Mesothelial cell of epicardium (in vitro differentiated cells): ENCODE measurements at places on chromosomes 2 and 18. TPM values are rescaled to one million over a fixed set of nuclear protein-coding genes. Genes with fewer than 3 reads are reported as not detected.

POU3F3 gene
- total RNA-seq: not detected in 3 replicates

AMMECR1L gene
- total RNA-seq: 23.1 to 24.6 TPM (median 24.1 TPM) in 3 replicates

IL1R1 gene
- 10.8 to 13.6 TPM (median 13.3 TPM) in 3 replicates for total RNA-seq

DSG1 gene
- total RNA-seq: 0.07 to 0.18 TPM (median 0.09 TPM) in 3 replicates

GRCh38 chr2:69216535-69217332 lies 170.3 kb downstream of the GFPT1 start:
- peaks cover 17% of the 10 kb centered on the region for H3K36me3 ChIP-seq
- no peak for DNase-seq
- H3K27ac ChIP-seq: peak overlapping the region; percentile 44
- H3K4me1 ChIP-seq: peaks cover 23% of the 10 kb centered on the region
- no peaks in the 10 kb centered on the region for H3K27me3 ChIP-seq
- H3K4me3 ChIP-seq: no peak overlapping the region

DNA sequence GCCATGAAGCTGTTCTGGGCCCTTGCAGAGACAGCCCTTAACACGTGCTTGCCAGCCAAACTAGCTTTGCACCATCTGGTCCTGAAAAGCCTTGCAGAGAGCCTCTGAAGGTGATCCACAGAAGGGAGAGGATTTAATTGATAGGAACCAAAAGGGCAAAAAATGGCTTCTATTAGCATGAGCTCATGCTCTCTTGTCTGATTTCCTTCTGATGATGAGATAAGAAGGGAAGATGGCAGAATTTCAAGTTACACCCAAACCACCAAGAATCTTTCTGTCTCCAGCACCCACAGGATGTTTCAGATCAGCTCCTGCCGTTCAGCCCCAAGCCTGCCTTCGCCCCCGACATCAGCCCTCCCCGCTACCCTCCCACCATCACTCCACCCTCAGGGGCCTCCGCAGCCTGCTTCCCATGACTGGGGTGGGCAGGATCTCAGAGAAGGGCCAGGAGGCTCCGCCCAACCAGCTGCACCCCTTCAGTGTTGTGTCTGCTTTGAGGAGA lies 23.4 kb upstream of the GLI2 start:
- peaks cover 17% of the 10 kb centered on the region for H3K4me1 ChIP-seq
- H3K4me3 ChIP-seq: no peak overlapping the region
- H3K27me3 ChIP-seq: peaks cover 42% of the 10 kb centered on the region
- no peaks in the 10 kb centered on the region for H3K36me3 ChIP-seq
- H3K27ac ChIP-seq: no peak overlapping the region
- DNase-seq: no peak

MARCO gene
- 0.22 to 0.41 TPM (median 0.33 TPM) in 3 replicates for total RNA-seq

MOGAT1 gene
- total RNA-seq: not detected in 3 replicates

DNA sequence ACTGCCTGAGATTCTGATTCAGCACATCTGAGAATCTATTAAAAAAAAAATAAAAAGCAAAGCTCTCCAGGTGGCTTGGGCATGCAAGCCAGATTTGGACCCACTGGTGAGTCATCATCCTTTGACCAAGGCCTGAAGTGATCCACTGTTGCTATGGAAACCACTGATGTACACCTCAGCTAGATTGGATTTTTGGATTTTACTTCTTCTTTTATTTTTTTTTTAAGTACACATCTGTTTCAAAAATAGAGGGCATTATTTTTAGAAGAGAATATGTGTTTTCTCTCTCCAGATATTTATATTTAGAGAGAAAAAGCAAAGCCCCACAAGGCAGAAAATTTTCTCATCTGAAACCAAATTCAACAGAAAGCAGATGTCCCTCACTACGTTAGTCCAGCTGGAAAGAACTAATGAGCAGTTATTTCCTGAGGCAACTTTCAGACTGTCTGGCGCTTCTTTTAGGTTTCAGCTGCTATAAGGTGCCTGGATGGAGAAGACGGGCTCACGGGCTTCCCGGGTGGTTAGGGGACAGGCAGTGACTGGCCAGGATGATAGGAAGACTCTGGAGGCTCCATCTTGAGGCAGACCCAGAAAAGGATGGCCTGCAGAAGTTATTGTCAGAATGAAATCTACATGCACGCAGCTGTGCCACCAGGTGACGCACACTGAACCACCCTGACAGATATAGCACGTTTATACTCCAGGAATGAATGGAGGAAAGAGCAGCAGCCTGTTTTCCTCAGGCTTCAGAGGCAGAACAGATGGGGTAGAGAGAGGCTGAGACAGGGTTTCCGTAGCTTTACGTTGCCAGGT lies 50.5 kb downstream of the MRPL35 start:
- peak overlapping the region; percentile 61 for H3K27ac ChIP-seq
- H3K4me3 ChIP-seq: no peak overlapping the region
- DNase-seq: no peak
- peaks cover 23% of the 10 kb centered on the region for H3K4me1 ChIP-seq

DNA sequence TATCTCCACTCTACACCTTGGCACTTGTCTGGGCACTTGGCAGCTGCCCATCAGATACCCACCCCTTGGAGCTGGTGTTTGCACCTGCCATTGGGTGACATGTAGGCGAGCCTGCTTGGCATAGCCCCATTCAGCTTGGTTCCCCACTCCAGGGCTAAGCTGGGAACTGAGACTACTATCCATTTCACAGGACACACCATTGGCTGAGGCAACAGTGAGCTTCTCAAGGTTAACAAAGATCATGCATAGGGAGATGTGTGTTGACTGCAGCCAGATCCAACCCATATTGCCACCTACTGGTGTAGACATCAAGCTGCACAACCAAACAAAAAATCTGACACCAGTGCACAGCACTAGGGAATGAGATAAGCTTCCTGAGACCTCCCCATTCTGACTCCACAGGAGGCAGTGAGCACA lies 1389.8 kb upstream of the TMEFF2 start:
- H3K27ac ChIP-seq: no peak overlapping the region
- H3K4me1 ChIP-seq: peaks cover 9% of the 10 kb centered on the region
- peaks cover 6% of the 10 kb centered on the region for H3K36me3 ChIP-seq
- H3K4me3 ChIP-seq: no peak overlapping the region
- no peaks in the 10 kb centered on the region for H3K27me3 ChIP-seq
- DNase-seq: no peak

DNA sequence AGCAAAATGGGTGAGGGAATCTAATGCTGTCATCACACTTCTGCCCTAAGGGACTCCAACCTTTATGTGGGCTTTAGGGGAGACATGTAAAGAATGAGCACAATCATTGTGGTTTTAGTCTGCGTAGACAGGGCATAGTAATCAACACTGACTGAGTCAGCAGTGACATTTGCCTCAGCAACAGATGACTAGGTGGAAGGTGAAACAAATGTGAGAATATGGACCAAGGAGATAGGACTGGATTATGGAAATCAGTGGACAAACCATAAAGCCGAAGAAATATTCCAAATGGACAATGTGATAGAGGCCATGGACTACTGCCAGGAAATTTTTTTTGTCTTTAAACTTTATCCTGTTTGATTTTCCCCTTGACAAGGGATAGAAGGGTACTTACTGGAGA lies 83.9 kb downstream of the PDK1 start:
- H3K27ac ChIP-seq: no peak overlapping the region
- peaks cover 4% of the 10 kb centered on the region for H3K27me3 ChIP-seq
- peaks cover 15% of the 10 kb centered on the region for H3K4me1 ChIP-seq

DNA sequence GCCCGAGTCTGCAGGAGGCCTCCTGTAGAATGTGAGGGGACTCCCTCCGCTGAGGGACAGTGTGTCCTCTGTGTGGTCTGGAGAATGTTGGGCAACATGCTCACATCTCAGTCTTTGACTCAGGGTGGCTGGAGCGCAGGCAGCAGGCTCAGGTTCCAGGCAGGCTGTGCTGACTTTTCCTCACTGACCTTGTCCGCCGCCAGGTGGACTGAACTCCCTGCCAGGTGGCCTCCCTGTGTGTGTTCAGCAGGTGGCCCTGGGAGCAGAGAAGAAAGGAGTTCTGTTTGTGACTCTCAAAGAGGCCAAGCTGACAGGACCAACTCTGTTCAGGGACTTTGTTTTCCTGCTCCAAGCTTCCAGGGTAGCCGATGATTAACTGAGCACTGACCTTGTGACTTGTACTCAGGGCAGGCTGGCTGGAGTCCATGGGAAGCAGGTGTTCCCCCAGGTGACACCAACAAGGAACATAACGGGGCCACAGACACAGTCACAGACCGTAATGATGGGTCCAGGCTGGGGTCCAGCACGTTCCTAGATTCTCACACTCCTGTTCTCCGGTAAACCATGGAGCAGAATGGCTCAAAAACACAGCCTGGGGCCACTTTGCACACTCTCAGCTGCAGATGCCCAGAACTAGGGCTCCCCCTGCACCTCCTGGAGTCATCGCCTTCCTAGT lies 439.8 kb downstream of the RNF144A start:
- peaks cover 9% of the 10 kb centered on the region for H3K4me1 ChIP-seq
- no peak overlapping the region for H3K4me3 ChIP-seq
- DNase-seq: no peak
- no peaks in the 10 kb centered on the region for H3K27me3 ChIP-seq
- H3K36me3 ChIP-seq: no peaks in the 10 kb centered on the region
- H3K27ac ChIP-seq: no peak overlapping the region

GRCh38 chr18:45386041-45386655 lies 229.1 kb upstream of the SLC14A2 start:
- peaks cover 2% of the 10 kb centered on the region for H3K27me3 ChIP-seq
- H3K4me1 ChIP-seq: peaks cover 25% of the 10 kb centered on the region
- no peak for DNase-seq
- no peak overlapping the region for H3K4me3 ChIP-seq
- H3K27ac ChIP-seq: no peak overlapping the region

DNA sequence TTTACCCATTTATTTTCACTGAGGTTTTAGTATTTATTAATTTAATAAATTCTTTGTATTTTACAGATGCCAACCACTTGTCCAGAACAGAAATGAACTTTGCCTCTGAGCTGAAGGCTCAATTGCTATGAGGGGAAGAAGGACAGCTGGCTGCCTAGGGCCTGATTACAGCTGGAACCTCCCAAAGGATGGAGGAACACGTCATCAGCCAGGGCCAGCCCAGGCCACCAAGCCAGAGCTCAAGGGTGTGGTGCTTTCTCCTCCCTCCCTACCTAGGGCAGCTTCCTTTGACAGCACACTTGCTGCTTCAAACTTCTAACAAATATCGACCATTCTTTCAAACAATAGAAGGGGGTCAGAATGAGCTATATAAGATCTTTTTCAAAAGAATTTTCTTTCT lies 19.7 kb upstream of the RIOK3 start:
- no peaks in the 10 kb centered on the region for H3K27me3 ChIP-seq
- peaks cover 12% of the 10 kb centered on the region for H3K36me3 ChIP-seq
- no peak overlapping the region for H3K4me3 ChIP-seq
- no peak for DNase-seq
- H3K27ac ChIP-seq: no peak overlapping the region

CTAGE1 gene
- total RNA-seq: 0.07 to 0.13 TPM (median 0.11 TPM) in 3 replicates

DQX1 gene
- total RNA-seq: 0.16 to 0.42 TPM (median 0.29 TPM) in 3 replicates

GRCh38 chr2:170090229-170090628 lies 87.7 kb upstream of the MYO3B start:
- no peak overlapping the region for H3K27ac ChIP-seq
- DNase-seq: no peak
- no peaks in the 10 kb centered on the region for H3K36me3 ChIP-seq
- H3K27me3 ChIP-seq: no peaks in the 10 kb centered on the region
- no peaks in the 10 kb centered on the region for H3K4me1 ChIP-seq

ABHD1 gene
- total RNA-seq: 0.95 to 1.5 TPM (median 0.99 TPM) in 3 replicates

GRCh38 chr2:237440819-237441281 lies 26.9 kb upstream of the COL6A3 start:
- H3K4me1 ChIP-seq: peaks cover 39% of the 10 kb centered on the region
- no peak overlapping the region for H3K4me3 ChIP-seq

CNTNAP5 gene
- 0.22 to 1.1 TPM (median 0.29 TPM) in 3 replicates for total RNA-seq

GRCh38 chr2:162458240-162458639 lies 114.3 kb downstream of the GCA start:
- H3K27me3 ChIP-seq: peaks cover 12% of the 10 kb centered on the region
- peaks cover 15% of the 10 kb centered on the region for H3K4me1 ChIP-seq
- H3K36me3 ChIP-seq: no peaks in the 10 kb centered on the region
- no peak for DNase-seq
- no peak overlapping the region for H3K4me3 ChIP-seq
- H3K27ac ChIP-seq: no peak overlapping the region

UBXN2A gene
- 21.0 to 23.0 TPM (median 22.1 TPM) in 3 replicates for total RNA-seq

GRCh38 chr2:217930761-217931563 lies 71.8 kb downstream of the TNS1 start:
- H3K36me3 ChIP-seq: no peaks in the 10 kb centered on the region
- H3K27ac ChIP-seq: peak overlapping the region; percentile 43
- H3K27me3 ChIP-seq: no peaks in the 10 kb centered on the region
- DNase-seq: no peak

GRCh38 chr2:219142329-219142728 lies 18.3 kb downstream of the NHEJ1 start:
- H3K27me3 ChIP-seq: no peaks in the 10 kb centered on the region
- H3K4me1 ChIP-seq: no peaks in the 10 kb centered on the region
- H3K4me3 ChIP-seq: no peak overlapping the region
- no peak for DNase-seq
- H3K27ac ChIP-seq: no peak overlapping the region
- H3K36me3 ChIP-seq: peaks cover 29% of the 10 kb centered on the region

DNA sequence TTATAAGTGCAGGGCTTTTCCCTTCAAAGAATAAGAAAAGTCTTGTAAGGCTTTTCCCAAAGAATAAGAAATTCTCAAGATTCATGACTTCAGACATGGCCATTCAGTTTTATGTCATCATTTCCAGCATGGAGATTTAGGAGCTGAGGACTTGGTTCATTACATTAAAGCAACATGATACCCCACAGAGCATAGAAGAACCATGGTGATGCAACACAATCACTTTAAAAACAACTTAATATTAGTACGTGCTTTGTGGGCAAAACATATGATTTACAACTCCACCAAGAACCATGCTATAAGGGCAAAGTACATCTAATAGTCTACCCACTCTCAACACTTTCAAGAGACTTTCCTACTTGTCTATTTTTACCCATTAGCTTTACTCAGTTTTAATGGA lies 214.4 kb downstream of the SRBD1 start:
- no peak for DNase-seq
- H3K4me1 ChIP-seq: peaks cover 22% of the 10 kb centered on the region
- no peak overlapping the region for H3K27ac ChIP-seq
- H3K4me3 ChIP-seq: no peak overlapping the region

CSRNP3 gene
- total RNA-seq: 29.1 to 31.2 TPM (median 29.6 TPM) in 3 replicates

DNA sequence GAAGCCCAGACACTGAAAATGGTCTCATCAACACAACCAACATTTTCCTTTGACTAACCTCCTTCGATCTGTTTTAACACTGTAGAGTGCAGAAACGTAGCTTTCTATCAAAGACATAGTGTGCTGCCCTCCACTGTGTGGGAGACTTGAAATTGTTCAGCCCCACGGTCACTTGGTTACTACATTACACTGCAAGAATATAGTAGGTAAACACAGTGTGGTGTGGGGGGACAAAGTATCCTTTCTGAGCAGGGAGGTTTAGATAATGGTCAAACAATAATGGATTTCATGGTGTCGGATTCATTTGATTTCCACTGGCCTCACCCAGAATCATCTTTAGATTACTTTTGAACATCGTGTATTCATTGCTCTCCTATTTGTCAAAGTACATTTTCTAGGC lies 181.0 kb downstream of the ERBB4 start:
- peak overlapping the region; percentile 37 for H3K27ac ChIP-seq
- H3K4me1 ChIP-seq: peaks cover 44% of the 10 kb centered on the region
